ENCODE measurements at places on chromosomes 7 and 10.
A peak's percentile ranks its signal among the peaks of the same experiment; 100 is the strongest.

DNA sequence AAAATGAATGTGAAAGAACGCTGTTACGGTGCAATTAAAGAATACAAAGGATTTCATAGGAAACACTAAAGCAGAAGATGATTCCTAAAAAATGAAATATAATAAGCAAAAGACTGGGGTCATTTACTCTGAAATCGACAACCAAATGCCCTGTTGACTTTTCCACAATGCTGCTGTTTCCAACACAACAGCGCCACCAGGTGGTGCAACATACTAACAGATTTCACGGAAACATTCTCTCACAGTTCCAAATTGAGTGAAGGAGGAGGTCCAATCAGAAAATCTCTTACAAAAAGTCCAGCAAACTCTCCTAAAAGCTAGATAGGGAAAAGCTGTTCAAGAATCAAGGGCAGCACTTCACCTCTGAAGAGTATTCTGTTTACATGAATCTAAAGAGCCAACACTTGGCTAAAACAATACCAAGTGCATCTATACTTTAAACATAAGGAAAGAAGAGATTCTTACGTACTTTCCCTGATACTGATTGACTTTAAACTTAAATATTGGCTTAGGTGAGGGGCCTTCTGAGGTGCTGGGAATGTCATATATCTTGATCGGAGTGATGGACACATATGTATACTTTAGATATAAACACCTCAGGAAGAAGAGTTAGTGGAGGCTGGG, 55.9 kb downstream of the UPF2 start:
- peak; percentile 59 for DNase-seq

GRCh38 chr7:47954231-47954911, 6.1 kb upstream of the PKD1L1 start:
- DNase-seq: no peak

- no peak for DNase-seq
These were observed 114.7 kb downstream of the MYO3A start for GRCh38 chr10:26048756-26049155.

DNA sequence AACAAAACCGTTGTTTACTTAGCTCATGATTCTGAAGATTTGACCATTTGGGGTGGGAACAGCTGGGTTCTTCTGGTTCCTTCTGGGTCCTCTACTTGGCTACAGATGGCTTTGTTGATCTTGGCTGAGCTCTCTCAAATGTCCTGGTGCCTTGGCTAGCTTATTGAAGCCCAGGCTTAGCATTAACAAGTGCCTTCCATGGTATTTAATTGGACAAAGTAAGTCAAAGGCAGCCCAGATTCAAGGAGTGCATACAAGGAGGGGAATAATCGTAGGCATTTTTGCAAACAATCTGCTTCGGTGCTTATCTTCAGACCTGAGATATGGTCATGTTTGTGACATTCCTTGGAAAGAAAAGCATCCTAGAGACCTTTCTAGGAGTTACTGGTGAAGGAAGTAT, 81.4 kb downstream of the ADCYAP1R1 start:
- DNase-seq: no peak

GRCh38 chr7:1555046-1555812, 776 bp downstream of the TMEM184A start:
- no peak for DNase-seq

- no peak for DNase-seq
These were observed 49.9 kb upstream of the VOPP1 start for GRCh38 chr7:55622241-55622640.

- no peak for DNase-seq
These were observed 27.5 kb upstream of the C10orf53 start for GRCh38 chr10:49651917-49652316.

GRCh38 chr7:1548438-1548831, 7.6 kb downstream of the TMEM184A start:
- no peak for DNase-seq

GRCh38 chr7:157900011-157900410, 563.2 kb downstream of the DNAJB6 start:
- no peak for DNase-seq

Data from effector memory CD8-positive, alpha-beta T cell (primary cell).